ENCODE measurements at places on chromosomes 2 and 18. TPM values are rescaled to one million over a fixed set of nuclear protein-coding genes. Genes with fewer than 3 reads are reported as not detected.

GCKR gene
- total RNA-seq, result 0.36 TPM

MLPH gene
- total RNA-seq, result 318 TPM

COBLL1 gene
- total RNA-seq, result 4.5 TPM

FEV gene
- not detected for total RNA-seq

EVX2 gene
- not detected for total RNA-seq

CFC1 gene
- not detected for total RNA-seq

DYSF gene
- total RNA-seq, result 0.55 TPM

CYP1B1 gene
- total RNA-seq, result 6.4 TPM

TXNL1 gene
- 65.0 TPM for total RNA-seq

CXCR1 gene
- not detected for total RNA-seq

ERCC3 gene
- total RNA-seq, result 46.0 TPM

NMUR1 gene
- not detected for total RNA-seq

TEKT4 gene
- total RNA-seq, result not detected

POMC gene
- total RNA-seq, result not detected

MEP1B gene
- total RNA-seq, result 0.05 TPM

CARF gene
- total RNA-seq, result 1.1 TPM

DCDC2C gene
- not detected for total RNA-seq

DNPEP gene
- 67.6 TPM for total RNA-seq

DLGAP1 gene
- not detected for total RNA-seq

KIF1A gene
- 0.83 TPM for total RNA-seq

SDC1 gene
- 208 TPM for total RNA-seq

RFX8 gene
- not detected for total RNA-seq

NYAP2 gene
- total RNA-seq, result not detected

FBXO48 gene
- 0.34 TPM for total RNA-seq

SCN7A gene
- total RNA-seq, result not detected

GREB1 gene
- 1.7 TPM for total RNA-seq

DGUOK gene
- 153 TPM for total RNA-seq

BCL2 gene
- 0.53 TPM for total RNA-seq

CPLX4 gene
- not detected for total RNA-seq

PDE6D gene
- 17.0 TPM for total RNA-seq

LDLRAD4 gene
- 3.3 TPM for total RNA-seq

FRZB gene
- total RNA-seq, result 0.07 TPM

RIT2 gene
- not detected for total RNA-seq

SERPINB4 gene
- total RNA-seq, result 0.07 TPM

KCNIP3 gene
- 1.5 TPM for total RNA-seq

GALNT13 gene
- total RNA-seq, result 10.7 TPM

PER2 gene
- total RNA-seq, result 9.1 TPM

PLEKHB2 gene
- total RNA-seq, result 86.5 TPM

MEIS1 gene
- 1.8 TPM for total RNA-seq

GALNT3 gene
- total RNA-seq, result not detected

DYNAP gene
- not detected for total RNA-seq

CENPO gene
- 44.8 TPM for total RNA-seq

KATNAL2 gene
- total RNA-seq, result 1.5 TPM

SLC25A12 gene
- 13.9 TPM for total RNA-seq

PLCL1 gene
- total RNA-seq, result not detected

NBAS gene
- total RNA-seq, result 13.9 TPM

NGEF gene
- total RNA-seq, result 18.1 TPM

SMYD1 gene
- total RNA-seq, result not detected

SMARCAL1 gene
- 14.3 TPM for total RNA-seq

DOK6 gene
- total RNA-seq, result not detected

RGPD3 gene
- total RNA-seq, result 0.13 TPM

IL36A gene
- total RNA-seq, result not detected

TYMS gene
- total RNA-seq, result 166 TPM

INHBB gene
- 22.9 TPM for total RNA-seq

ARHGAP28 gene
- 0.03 TPM for total RNA-seq

SIX3 gene
- total RNA-seq, result 0.39 TPM

LINC00305 gene
- total RNA-seq, result not detected

CRIM1 gene
- total RNA-seq, result 99.2 TPM

CCL20 gene
- total RNA-seq, result 6.2 TPM

NT5DC4 gene
- total RNA-seq, result not detected

Measured in A549 treated with GW870086 at 1 μM for 4 hours (cell line).